ENCODE measurements at places on chromosomes 16 and 17.

- DNase-seq = no peak
Observed at GRCh38 chr17:72887917-72888316, 204.6 kb downstream of the SLC39A11 start.

DNA sequence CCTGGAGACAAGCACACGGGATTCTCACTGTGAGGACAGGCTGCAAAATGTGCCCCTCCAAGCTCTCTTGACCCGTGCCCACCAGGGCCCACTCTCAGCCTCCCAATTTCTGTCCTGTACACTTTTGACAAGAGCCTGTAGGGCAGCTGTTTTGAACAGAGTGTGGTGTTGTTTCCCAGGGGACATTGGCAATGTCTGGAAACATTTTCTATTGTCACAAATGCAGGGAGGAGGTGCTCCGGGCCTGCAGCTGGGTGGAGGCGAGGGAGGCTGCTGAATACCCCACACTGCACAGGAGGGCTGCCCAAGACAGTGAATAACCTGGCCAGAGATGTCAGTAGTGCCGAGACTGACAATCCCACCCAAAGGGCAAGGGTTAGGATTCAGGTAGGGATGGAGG, 10.5 kb downstream of the CEP295NL start:
- DNase-seq = no peak

DNA sequence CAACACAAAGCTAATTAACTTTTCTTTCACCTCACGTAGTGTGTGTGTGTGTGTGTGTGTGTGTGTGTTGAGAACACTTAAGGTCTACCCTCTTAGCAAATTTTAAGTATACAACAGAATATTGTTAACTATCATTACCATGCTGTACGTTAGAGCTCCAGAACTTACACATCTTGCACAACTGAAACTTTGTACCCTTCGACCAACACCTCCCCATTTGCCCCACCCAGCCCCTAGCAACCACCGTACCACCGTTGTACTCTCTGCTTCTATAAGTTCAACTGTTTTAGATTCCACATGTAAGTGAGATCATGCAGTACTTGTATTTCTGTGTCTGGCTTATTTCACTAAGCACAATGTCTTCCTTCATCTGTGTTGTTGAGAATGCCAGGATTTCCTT, 28.1 kb upstream of the MLYCD start:
- DNase-seq = no peak

DNA sequence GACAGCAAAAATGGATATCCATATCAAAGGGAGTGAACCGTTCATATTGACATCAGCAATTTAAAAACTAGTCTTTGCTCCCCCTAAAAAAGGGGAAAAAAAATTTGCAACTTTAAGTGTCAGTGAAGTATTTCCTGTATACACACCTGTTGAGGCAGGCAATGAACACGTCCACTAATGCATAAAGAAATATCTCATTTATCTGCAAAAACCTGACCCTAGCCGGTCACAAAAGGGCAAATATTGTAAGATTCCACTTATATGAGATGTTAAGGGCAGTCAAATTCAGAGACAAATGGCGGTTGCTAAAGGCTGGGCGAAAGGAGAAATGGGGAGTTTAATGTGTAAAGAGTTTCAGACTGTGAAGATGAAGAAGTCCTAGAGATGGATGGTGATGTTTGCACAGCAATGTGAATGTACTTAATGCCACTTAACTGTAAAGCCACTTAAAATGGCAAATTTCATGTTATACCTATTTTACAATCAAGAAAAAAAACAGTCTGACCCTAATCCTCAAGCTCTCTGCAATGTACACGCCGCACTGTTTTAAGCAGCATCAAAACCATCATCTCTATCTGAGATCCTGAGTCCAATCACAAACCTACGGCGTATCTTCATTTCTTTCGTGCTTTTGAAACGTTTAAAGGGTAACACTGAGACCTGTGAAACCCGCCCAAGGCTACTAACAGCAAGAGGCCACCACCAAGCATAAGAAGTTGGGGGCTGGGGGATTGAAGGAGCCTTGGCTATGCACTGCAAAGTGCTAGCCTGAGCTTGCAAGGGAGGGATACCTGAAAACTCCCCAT, 1.1 kb downstream of the PARN start:
- no peak for DNase-seq

DNA sequence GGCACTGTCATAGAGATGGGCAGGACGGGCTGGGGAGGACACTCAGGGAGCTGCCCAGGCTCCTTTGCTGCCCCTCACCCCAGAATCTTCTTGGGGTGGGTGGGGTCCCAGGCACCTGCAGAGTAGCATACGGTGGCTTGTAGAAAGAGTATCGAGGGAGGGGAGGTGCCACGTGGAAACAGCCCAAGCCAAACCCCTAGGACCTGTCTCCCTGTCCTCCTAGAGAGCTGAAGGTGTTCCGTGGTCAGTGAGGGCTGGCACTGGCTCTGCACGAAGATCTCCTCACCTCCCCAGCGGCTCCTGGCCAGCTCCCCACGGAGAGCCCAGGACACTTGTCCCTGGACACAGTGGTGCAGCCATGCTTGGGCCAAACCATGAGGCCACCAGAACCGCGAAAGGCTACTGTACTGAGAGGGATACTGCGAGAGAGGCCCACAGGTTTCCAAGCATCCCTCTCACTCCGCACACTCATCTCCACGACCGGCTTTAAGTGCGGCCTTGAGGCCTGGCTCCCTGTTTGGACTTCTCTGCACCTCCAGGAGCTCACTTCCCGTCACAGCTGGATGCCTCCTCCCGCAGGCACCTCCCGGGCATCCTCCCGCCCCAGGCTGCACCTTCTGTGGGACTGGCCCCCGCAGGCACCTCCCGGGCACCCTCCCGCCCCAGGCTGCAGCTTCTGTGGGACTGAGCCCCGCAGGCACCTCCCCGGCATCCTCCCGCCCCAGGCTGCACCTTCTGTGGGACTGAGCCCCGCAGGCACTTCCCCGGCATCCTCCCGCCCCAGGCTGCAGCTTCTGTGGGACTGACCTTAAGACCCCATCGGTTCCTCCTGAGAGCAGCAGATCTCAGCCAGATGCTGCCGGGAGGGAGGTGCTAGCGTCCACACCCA, 2.0 kb upstream of the MAFG start:
- DNase-seq = no peak

DNA sequence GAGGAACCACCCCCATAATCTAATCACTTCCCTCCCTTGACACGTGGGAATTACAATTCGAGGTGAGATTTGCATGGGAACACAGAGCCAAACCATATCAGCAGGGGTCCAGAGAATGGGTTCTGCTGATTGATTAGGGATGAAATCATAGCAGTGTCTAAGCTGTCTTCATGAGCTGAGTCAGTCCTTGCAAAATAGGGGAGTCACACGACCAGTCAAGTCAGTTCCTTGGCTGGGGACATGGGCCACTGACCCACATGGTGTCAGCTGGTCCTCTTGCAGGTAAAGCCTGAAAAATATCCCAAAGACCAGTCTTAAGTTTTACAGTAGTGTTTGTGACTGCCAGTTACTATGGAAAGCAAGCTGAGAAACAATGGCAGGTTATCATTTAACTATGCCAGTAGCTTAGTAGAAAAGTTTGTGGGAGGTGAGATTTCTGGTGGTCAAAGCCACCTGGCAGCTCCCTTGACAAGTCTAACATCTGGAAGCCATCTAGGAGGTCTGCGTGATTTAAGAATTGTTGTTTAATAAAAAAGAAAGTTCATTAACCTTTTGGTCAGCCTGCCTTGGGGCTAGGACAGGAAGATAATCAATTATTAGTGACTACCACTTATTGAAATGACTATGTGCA, 15.7 kb upstream of the ATF7IP2 start:
- DNase-seq = no peak

DNA sequence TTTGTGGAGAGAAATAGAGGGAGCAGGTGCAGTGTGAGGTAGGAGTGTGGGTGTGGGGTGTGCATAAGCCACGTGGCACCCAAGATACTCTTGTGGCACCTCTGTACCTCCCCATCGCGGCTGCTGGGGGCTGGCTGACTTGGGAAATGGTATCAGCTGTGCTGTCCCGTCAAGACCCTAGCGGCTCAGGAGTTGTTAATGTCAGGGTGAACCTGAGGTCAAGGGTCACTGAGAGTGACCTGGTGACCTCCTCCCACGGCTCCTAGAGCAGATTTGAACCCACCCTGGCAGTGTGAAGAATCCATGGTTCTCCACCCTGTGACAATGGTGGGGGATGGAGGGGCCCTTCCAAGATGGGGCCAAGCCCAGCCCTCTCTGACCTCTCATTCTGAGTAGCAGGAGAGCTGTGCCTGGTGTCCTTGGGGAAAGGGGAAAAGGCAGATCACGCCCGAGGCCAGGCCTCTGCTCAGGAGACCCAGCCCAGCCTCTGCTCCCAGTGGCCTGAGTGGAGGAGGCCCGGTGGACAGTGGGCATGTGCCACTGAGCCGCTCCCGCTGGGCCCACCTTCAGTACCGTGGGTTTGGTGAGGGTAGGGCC, 3.0 kb upstream of the WFIKKN2 start:
- no peak for DNase-seq

DNA sequence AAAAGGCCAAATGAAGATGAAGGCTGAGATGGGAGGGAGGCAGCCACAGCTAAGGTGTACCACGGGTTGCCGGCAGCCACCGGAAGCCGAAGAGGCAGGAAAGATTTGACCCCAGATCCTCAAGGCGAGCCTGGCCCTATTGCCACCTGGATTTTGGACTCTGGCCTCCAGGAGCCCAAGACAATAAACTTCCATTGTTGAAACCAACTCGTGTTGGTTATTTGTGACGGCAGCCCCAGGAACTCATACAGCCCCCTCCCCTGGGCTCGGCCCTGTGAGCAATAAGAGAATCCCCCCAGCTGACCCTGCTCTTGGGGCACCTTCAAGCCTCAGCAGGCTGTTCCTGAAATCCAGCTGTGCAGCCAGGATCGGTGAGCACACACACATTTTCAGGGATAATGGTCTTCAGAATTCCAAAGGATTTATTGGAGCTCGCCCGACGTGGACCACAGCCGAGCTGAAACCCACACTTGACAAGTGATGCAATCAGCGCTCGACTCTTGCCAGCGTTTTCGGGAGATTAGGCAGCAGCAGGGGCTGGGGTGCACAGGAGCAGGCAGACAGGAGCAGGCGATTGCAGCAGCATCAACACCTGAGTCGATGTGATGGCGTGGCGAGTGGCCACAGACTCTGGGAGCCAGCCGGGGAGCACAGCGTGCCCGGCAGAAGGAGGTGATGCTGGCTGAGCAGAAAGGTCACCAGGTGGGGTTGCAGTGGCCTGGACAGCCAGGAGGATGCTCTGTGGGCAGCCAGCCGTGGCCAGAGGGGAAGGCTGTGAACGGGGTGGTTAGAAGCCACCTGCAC, 22.4 kb upstream of the CBX4 start:
- DNase-seq = no peak

- no peak for DNase-seq
Observed at GRCh38 chr16:84717484-84717883, 17.7 kb downstream of the USP10 start.

DNA sequence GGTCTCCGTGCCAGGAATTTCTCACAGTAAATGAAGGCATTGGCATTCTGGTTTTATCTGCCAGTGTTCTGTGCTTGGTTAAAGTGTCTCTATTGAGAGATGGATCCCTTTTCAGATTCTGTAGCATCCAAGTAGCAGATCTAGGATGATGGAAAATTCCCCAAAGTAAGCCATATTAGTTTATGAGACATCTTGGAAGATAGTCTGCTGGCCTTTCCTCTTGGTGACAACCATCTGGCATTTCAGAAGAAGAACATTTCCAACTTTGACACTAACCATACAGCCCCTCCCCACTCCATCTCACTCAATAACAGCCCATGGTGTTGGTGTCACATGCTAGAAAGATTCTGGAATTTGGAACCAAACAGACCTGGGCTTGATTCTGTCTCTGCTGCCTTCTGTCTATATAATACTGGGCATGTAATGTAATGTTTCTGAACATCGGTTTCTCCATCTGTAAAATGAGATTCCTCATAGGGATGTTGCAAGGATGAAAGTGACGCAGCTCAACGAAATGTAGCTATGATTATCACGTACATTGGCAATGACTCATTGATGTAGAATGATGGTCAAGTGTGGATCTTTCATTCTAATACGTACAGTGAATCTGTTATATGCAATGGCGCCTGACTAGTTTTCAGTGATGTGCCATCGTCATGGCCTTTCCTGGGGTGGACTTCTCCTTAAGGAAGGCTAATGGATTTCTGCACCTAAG, 32.6 kb upstream of the PIRT start:
- no peak for DNase-seq

DNA sequence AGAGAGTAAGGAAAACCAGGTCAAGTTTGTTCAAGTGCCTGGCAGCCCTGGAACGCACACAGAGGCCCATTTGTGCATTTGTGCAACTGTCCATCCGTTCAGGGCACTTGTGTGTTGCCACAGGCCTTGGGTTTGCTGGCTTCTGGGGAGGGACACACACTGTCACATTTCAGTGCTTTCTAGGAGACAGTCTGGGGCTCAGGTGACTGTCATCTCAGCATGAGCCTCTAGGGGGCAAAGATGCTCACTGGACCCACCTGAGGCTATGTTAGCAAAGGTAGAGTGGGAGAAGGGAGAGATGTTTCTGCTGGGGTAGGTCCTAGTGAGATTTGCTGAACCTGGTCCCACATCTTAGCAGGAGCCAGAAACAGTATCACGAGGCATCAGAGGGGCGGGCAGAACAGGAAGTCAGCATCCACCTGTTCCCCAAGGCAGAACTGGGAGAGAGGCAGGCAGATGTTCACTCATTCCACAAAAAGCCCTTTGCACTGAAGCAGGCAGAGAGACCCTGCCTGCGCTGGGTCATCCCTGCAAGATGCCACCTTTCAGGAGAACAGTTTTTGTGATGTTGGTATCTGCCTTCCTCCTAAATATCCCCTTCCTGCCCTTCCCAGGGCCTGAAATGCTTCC, 48.5 kb downstream of the RAI1 start:
- peak; percentile 66 for DNase-seq

GRCh38 chr16:88734361-88734728, 28.0 kb downstream of the CTU2 start:
- no peak for DNase-seq

DNA sequence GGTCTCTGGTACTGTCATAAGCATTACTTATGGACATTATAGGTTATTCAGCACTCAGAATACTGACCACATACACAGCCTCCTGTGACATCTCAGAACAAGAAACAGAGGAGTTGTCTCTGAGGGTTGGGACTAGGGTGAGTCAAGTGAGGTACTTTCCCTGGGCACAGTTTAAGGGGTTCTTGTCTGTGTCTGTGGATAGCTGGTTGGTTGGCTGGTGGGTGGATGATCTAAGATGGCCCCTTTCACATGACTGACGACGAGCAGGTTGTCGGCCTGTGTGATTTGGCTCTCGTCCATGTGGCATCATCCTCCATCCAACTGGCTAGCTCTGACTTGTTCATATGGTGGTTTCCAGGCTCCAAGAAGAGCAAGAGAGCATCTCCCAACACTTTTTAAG, 163.9 kb downstream of the PRKCB start:
- DNase-seq = no peak

- DNase-seq = no peak
Observed at GRCh38 chr17:66920435-66920834, 44.1 kb upstream of the CACNG4 start.

Data from activated CD4-positive, alpha-beta T cell treated with anti-CD3 and anti-CD28 coated beads, Interleukin-2, amount 50 U/mL, for 1 hour (primary cell).